ENCODE measurements at places on chromosomes 13 and 19.

GRCh38 chr13:112962911-112963625 lies 5.9 kb upstream of the MCF2L start:
- DNase-seq, result no peak

- DNase-seq, result peak; percentile 4
These were observed 484.5 kb downstream of the LIG4 start for GRCh38 chr13:107730813-107731212.

DNA sequence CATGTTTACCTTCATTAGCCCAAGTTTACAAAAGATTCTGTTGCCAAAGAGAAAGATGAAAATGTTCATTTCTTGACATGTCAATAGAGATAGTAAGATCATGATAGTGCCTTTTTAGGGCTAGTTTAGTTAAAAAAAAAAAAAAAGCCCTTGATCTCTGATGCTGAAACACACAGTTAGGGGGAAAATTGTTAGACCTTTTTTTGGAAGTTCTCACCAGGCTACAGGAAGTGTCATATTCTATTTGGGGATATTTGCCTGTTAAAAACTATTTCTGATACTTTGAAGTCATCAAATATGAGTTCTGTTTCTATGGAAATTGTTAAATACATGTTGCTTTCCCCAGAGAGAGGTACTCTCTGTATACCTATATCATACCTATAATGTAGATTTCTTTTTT lies 21.6 kb downstream of the SLAIN1 start:
- no peak for DNase-seq

GRCh38 chr19:10888421-10888866 lies 17.1 kb downstream of the CARM1 start:
- DNase-seq, result no peak

DNA sequence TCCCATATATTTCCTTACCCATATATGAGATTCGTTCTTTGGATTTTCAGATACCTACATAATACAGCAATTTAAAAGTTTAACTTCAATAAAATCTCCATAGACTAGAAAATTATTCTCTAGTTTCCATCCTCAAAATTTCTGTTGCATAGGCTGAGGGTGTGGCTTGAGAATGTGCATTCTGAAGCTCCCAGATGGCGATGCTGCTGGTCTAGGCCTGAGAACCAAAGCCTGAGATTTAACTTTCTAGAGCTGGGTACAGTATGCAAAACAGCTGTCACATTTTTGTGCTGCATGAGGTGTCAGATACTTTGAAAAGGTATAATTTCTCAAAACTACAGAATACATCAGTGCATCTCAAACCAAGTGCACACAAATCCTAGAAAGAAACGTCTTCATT lies 42.7 kb downstream of the MPHOSPH8 start:
- no peak for DNase-seq

DNA sequence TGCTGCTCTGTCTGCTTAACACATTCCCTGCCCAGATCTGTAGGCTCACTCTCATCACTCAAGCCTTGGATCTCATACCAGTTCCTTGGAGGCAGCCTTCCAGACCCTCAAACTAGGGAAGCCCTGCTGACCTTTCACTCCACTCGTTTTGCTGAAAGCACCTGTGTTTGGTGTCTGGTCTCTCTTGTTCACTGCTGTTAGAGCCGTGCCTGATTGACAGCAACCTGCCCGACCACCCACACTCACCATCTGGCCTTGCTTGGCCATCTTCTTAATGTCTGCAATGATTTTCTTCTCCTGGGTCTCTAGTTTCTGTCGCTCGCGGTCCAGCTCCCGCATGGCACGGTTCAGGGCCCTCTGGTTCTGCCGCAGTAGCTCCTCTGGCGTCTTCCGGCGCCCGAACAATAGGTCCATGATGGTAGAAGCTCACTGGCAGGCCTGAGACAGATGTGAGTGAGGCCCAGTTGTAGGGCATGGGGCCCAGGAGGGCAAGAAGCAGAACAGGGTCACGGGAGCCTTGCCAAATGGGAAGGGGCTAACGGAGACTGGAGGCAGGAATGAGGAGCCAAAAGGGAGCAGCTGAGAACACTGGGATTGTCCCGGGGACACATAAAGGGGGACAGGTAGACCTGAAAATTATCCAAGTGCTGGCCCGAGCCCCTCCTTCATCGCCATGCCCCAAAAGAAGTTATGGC lies 959 bp downstream of the CHMP2A start:
- DNase-seq, result no peak

GRCh38 chr13:98622931-98623331 lies 46.0 kb upstream of the STK24 start:
- DNase-seq, result no peak

DNA sequence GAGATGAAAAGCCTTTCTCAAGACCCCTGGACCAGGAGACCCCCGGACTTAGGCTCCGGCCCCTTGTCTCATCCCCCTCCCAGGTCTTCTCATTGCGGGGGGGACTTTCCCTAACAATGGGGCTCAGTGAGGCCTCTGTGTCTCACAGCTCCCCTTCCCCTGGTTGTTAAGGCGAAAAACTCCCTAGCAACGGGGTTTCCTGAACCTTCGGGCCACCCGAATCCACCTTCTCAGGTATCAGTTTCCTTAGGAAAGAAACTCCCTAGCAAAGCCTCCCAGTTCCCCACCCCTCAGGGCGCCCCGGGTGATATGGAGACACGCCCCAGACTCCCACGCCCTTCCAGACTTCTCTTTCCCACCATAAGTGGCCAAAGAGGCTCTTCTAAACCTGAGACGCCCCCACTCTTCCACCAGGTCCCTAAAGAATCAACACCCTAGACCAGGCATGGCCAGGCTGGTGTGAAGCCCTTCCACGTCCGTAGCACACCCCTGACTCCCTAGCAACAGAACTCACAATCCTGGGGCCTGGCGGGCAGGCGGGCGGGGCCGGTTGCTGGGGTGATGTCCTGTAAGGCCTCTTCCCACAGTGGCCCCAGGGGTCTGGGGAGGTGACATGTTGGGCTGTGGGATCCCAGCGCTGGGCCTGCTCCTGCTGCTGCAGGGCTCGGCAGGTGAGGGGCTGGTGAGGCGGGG lies at the start of gene TMEM190:
TMEM190 (plus strand) TSS at position 586 of the 693 bp plus-strand sequence; CDS start at position 614, 28 bp downstream.
- no peak for DNase-seq

GRCh38 chr13:101417043-101417406 lies 717 bp upstream of the NALCN start:
- DNase-seq, result no peak

DNA sequence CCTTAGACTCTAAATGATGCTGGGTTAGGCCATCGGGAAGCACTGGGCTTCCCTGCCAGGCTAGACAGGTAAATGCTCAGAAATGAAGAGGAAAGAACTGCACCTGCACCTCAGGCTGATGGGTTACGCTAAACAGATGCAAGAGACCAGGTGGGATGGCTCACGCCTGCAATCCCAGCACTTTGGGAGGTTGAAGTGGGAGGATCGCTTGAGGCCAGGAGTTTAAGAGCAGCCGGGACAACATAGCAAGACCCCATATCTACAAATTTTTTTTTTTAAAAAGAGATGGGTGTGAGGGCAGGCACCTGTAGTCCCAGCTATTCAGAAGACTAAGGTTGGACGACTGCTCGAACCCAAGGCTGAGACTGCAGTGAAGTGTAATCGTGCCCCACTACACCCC lies 634.7 kb downstream of the UQCRFS1 start:
- DNase-seq, result no peak

GRCh38 chr13:74986609-74987008 lies 495.4 kb downstream of the TBC1D4 start:
- DNase-seq, result no peak

GRCh38 chr13:100613031-100613430 lies 24.4 kb upstream of the GGACT start:
- no peak for DNase-seq

DNA sequence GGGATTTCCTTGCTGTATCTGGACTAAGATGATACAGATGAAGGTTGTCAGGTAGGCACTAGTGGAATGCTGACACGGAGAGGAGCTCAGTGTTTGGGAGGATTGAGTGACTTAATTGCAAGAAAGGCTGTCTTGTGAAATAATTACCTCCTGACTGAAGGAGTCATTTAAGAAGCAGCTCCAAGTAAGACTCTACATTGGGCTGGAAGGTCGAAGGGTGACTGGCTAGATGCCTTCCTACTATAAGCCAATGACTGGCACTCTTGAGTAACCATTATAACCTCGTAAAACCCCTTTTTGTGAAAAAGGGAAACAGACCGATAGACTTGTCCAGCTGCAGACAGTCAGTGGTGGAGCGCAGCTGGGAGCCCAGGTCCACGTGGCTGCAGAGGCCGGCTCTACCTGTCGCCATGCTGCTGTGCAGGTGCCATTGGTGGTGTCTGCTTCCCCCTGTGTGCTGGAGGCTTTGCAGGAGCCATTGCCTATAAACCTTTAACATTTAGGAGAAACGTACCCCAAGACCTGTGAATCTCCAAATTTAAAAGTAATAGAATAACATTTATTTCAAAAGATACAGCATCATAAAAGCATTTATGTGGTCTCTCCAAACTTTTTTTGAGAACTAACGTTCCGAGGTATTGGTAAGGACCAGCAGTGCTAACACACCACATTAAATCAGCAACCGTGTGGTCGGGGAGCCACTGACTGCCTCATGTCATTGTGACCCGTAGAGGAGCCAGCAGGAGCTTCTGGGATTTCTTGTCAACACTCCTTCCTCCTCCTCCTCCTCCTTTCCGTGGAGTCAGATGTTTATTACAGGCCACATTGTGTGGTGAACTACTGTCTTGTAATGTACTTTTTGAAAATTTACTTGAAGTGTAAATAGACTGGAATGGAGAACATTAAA lies 80.4 kb upstream of the TEX29 start:
- no peak for DNase-seq

DNA sequence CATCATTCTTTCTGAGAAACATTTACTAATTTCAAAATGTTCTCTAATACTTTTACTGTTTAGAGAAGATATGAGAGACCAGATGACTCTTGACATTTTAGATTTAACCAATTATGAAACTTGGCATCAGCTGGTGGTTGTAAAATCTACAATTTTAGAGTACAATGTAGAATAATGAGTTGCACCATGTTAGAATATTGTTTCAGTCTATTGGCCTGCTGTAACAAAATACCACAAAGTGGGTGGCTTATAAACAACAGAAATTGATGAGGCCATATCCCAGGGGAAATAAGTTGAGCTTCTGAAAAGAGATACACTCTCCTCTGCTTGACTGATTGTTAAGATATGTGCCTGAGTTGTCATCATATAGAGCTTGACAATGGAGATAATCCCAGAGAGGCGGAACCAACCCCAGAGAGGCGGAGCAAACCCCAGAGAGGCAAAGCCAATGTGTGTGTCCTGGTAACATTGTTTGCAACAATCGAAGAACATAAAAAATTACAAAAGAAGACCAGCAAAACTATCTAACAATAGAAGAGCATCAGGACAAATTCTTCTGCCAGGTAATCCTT lies 373.0 kb upstream of the SLITRK1 start:
- no peak for DNase-seq

DNA sequence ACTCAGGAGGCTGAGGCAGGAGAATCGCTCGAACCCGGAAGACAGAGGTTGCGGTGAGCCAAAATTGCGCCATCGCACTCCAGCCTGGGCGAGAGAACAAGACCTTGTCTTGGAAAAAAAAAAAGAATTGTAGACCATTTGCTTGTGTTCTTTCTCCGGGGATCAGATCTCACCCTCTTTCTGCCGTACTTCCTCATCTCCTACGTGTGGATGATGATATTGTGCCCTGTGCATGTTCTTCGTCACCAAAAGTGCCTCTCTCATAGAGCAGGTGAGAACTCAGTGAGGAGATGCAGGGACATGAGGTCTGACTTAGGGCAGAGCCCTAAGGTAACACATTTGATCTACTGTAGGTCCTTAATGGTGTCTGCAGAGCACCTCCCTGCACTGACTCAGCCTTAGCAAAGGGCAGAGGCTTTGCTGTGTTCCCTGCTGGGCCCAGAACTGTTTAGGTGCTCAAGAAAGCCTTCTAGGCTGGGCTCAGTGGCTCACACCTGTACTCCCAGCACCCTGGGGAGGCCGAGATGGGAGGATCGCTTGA lies 1.3 kb downstream of the APOC2 start:
- DNase-seq, result no peak

GRCh38 chr13:45821811-45822210 lies 29.7 kb downstream of the SIAH3 start:
- no peak for DNase-seq

DNA sequence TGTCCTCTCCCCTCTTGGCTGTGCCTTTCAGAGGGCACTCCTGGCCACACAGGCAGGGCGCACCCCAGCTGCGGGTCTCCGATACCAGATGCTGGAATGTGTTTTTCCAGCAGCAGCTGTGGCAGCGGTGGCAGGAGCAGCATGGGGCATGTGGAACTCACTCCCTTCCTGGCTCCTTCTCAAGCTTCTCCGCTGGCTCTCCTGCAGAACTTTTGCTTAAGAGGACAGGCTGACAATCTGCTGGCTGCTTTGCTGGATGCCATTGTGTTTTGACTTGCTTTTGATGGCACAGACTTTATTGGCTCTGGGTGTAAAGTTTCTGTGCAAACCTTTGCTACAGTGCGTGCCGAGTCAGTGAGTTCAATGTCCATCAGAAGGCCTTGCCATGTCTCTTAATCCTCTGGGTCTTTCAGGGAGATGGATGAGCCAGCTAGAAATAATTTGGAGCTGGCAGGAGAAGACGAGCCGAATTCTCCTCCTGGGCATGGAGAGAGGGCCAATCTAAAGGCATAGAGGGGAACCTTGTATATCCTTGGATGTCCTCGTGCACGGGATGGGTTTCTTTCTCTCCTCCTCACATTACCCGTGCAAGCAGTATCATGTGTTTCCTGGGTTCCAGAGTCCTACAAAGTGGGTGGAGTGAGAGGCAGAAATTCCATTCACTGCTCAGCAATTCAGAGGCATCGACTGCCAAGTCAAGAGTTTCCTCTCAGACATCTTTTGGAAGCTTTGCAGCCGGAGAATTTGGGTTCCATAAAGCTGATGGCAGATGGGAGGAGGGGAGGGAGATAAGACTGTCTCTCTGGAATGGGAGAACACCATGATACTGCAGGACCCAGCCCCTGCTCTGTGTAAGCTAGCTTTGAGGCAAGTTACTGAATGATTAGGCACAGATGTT lies 231.2 kb downstream of the FGF9 start:
- no peak for DNase-seq

DNA sequence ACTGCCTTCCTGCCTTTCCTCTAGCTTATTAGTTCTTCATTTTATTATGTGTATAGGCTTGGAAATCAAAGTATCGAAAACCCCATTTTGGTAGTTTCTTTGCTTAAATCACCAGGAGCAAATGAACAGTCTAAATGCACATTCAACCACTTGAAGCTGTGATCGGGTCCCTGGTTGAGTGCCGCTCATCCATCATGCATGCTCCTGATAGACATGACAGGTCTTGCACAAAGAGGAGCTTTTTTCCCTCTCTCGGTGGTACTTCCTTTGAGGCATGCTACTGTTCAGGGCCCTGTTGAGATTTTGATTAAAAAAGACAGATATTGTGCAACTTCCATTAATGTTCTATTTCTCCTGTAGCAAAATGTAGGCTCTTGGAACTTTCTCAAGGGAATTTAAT lies 185.8 kb downstream of the OLFM4 start:
- DNase-seq, result no peak

- DNase-seq, result peak; percentile 14
These were observed 30.6 kb upstream of the ATP1A3 start for GRCh38 chr19:42024622-42025111.

- no peak for DNase-seq
These were observed 24.4 kb downstream of the B3GLCT start for GRCh38 chr13:31224174-31224669.
